ENCODE measurements at places on chromosomes 16 and 17. TPM values are rescaled to one million over a fixed set of nuclear protein-coding genes. Genes with fewer than 3 reads are reported as not detected.

DNA sequence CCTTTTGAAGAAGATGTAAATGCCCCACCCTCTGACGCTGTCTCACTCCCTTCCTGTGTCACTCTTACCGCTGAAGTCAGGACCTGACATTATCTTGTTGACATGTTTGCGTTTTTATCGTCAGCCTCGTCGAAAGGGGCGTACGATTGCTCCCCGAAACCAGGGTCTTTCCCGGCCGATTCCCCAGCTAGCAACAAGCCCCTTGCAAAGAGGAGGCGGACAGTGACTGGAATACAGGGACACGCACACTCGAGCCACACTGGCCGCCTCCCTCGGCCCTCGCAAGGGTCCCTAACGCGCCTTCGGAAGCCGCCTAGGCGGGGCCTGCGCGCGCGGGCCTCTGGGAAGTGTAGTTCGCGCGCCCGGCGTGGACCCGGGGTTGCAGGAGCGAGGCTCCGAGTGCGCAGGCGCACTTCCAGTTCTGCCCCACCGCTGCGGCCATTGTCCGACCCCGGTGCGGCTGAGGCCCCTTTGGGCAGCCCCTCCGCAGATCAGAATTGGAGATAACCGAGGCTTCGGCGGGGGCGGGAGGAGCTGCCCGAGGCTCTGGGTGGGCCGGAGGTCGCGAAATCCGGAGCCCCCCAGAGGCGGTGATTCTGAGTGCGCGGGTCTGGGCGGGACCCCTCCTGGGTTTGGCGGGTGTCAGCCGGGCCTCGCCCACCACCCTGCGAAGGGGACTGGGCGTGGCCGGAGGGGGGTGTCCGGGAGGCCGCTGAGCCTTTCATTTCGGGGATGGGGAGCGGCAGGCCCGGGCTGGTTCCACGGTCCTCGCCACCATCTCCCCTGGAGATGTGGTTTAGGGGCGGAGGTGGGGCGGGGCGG is at the start of gene ZFP90:
ZFP90 (plus strand) TSS at position 412 of the 822 bp plus-strand sequence. CDS start 502 bp downstream, outside the sequence.
- DNase-seq, result peak; percentile 92
- peaks cover under 1% of the 10 kb centered on the region for H3K36me3 ChIP-seq
- H3K27ac ChIP-seq, result peak within 1 kb of the TSS; percentile 89

DNA sequence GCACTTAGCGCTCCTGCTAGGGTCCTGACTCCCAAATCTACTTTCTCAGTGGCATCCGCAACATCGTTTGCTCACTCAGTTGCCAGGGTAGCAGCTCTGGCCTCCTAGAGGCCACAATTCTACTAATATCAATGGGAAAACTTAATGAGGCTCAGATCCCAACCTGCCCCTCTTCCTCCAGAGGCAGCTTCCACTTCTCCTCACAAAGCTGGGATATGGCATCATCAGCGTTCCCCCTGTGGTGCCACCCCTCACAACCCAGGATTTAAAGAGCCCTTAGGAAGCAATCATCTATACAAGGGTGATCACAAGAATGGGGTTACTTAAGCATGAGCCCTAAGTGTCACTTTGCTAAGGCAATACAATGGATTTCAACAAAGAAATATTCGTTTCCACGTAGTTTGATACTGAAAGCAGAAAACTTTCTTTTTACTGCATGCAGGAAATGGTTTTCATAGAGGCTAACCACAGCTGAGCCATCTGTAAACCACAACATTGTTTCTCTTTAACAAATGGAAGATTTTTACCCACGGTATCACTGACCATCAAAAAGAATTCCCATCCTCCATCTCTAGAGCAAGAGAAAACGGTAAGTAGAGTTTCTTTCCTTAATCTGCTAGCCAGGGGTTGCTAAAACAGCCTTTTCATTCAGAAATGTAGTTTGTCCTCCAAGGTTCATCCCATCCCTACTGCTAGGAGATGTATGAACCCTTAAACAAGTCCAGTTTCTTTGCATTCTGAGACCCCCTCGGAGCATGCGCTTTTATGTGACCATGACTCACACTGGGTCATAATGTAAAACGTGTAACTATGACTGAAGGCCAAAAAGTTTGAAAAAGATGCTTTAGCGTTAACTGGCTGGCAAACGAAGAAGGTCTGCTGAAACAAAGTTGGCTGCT is 68.3 kb upstream of the BCAR1 start:
- no peak overlapping the region for H3K4me3 ChIP-seq
- H3K4me1 ChIP-seq, result peaks cover 3% of the 10 kb centered on the region
- no peak overlapping the region for H3K27ac ChIP-seq
- DNase-seq, result no peak
- no peaks in the 10 kb centered on the region for H3K36me3 ChIP-seq

GRCh38 chr17:44247876-44248736 is 19.8 kb downstream of the SLC4A1 start:
- peaks cover 25% of the 10 kb centered on the region for H3K4me1 ChIP-seq
- no peak overlapping the region for H3K4me3 ChIP-seq
- H3K27ac ChIP-seq, result no peak overlapping the region
- H3K36me3 ChIP-seq, result no peaks in the 10 kb centered on the region
- no peak for DNase-seq
- no peaks in the 10 kb centered on the region for H3K27me3 ChIP-seq

- H3K4me1 ChIP-seq, result no peaks in the 10 kb centered on the region
- no peaks in the 10 kb centered on the region for H3K27me3 ChIP-seq
- no peaks in the 10 kb centered on the region for H3K36me3 ChIP-seq
- no peak for DNase-seq
- H3K27ac ChIP-seq, result no peak overlapping the region
These were observed 531.7 kb downstream of the NPIPA7 start for GRCh38 chr16:16910666-16911065.

- no peak overlapping the region for H3K4me3 ChIP-seq
- no peaks in the 10 kb centered on the region for H3K36me3 ChIP-seq
- H3K27ac ChIP-seq, result no peak overlapping the region
- DNase-seq, result peak; percentile 82
These were observed 9.5 kb downstream of the TBX21 start for GRCh38 chr17:47742319-47743181.

GRCh38 chr16:72836985-72837384 is 210.9 kb downstream of the ZFHX3 start:
- H3K36me3 ChIP-seq, result no peaks in the 10 kb centered on the region
- H3K4me1 ChIP-seq, result peaks cover 11% of the 10 kb centered on the region
- no peak for DNase-seq
- no peak overlapping the region for H3K27ac ChIP-seq
- no peaks in the 10 kb centered on the region for H3K27me3 ChIP-seq

DNA sequence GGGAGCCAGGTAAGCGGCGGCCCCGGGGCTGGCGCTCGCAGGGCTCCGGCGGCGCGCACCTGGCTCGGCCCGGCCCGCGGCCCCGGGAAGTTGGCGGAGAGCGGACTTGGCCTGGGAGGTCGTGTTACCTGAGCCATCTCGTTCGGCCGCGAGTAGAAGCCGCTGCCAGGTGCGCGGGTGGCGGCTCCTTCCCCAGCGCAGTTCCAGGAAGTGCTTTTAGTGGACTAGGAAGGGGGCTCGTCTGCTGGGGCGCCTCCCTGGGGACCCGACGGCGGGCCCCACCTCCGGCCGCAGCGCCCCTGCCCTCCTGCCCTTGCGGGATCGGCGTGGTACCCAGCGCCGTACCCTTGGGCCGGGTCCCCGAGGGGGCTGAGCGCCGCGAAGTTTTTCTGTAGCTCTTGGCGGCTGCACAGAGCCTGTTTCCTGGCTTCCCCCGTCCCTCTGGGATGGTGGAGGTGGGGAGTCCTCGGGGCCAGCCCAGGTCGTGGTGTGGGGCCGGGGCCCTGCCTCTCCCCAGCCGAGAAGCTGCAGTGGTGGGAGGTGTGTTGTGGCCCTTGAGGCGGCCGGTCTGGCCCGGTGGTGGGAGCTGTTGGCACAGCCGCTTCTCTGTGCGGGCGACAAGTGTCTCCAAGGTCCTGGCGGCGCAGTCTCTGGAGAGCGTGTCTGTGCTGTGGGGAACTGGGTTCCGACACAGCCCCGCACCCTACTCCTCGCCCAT is 96.9 kb downstream of the RAB11FIP4 start:
- peak; percentile 86 for DNase-seq
- no peaks in the 10 kb centered on the region for H3K27me3 ChIP-seq
- H3K27ac ChIP-seq, result peak overlapping the region; percentile 83
- no peaks in the 10 kb centered on the region for H3K36me3 ChIP-seq

DNA sequence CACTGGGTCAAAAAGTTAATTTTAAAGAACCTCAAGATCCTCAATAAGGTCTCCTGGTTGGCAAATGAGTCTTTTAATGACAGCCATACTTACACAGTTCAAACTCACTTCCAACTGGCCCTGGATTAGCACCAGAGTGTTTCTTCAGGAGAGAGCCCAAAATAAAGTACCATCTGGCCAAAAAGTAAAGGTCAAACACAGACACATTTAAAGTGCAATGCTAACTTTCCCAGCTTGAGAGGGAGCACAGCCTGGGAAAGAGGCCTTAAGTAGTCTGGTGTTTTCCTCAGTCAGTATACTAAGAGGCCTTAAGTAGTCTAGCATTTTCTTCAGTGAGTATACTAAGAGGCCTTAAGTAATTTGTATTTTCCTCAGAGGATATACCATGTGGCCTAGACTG is 46.6 kb upstream of the ERN1 start:
- peaks cover 30% of the 10 kb centered on the region for H3K4me1 ChIP-seq
- peak overlapping the region; percentile 81 for H3K27ac ChIP-seq
- peaks cover 6% of the 10 kb centered on the region for H3K36me3 ChIP-seq
- H3K4me3 ChIP-seq, result no peak overlapping the region
- H3K27me3 ChIP-seq, result no peaks in the 10 kb centered on the region

- no peaks in the 10 kb centered on the region for H3K4me1 ChIP-seq
- no peaks in the 10 kb centered on the region for H3K27me3 ChIP-seq
- H3K4me3 ChIP-seq, result no peak overlapping the region
- H3K27ac ChIP-seq, result no peak overlapping the region
- no peaks in the 10 kb centered on the region for H3K36me3 ChIP-seq
- DNase-seq, result no peak
These were observed 367.6 kb downstream of the C16orf95 start for GRCh38 chr16:86949630-86950029.

GRCh38 chr17:5304636-5305035 is 22.6 kb downstream of the RABEP1 start:
- no peak for DNase-seq
- H3K27me3 ChIP-seq, result no peaks in the 10 kb centered on the region
- no peak overlapping the region for H3K4me3 ChIP-seq
- H3K36me3 ChIP-seq, result peaks cover 6% of the 10 kb centered on the region

DNA sequence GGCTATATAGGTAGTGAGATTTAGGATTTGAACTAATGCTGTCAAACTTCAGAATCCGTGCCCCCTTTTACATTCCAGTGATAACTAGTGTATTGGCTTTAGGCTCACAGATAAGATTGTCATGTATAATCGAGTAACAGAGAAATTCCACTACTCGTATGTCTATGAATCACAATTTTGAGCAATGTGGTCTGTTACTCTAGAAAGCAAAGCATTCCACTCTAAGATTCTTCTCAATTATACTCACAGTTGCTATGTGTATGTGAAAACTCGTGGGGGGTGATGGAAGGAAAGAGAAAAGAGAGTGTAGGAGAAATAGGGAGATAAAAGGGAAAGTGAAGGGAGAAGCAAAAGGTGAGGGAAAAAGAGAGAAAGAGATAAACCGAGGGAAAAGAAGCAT is 1175.1 kb upstream of the GOT2 start:
- H3K27me3 ChIP-seq, result no peaks in the 10 kb centered on the region
- no peak overlapping the region for H3K4me3 ChIP-seq
- no peaks in the 10 kb centered on the region for H3K36me3 ChIP-seq
- no peak for DNase-seq

DNA sequence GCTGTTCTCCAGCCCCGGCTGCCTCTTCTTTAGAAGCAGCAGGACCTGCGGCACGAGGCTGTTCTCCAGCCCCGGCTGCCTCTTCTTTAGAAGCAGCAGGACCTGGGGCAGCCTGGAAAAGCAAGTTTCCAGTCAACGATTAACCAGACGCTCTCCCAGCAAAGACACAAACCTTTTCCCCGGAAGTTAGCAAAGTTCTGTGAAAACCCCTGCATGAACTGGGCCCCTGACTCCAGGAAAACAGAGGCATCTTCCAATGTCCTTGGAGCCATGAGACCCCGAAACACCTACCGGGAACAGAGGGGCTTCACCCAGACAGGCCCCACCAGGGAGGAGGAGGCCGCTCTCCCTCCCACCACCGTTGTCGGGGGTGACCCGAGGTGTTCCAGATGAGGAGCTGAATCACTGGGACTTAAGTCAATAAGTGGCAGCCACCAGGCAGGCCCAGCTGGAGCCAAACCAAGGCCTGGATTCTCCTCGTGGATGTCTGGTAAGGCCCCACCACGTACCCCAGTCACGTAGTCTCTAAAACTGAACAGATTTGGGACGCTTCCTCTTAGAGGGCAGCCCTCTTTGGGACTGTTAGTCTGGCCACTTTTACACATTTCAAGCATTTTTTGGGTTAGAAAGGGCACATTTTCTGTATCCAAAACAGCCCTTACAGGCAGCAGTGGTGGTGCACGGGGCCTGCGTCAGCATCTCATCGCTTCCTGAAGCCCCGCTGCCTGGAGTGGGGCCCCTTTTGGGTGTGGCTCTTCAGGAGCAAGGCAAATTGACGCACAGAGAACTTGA is at the start of gene RPH3AL:
RPH3AL (minus strand) TSS at position 387 of the 792 bp plus-strand sequence. CDS start 25,264 bp downstream, outside the sequence.
- no peak within 1 kb of the TSS for H3K4me3 ChIP-seq
- peaks cover 79% of the 10 kb centered on the region for H3K4me1 ChIP-seq
- H3K36me3 ChIP-seq, result no peaks in the 10 kb centered on the region
- H3K27me3 ChIP-seq, result no peaks in the 10 kb centered on the region
- peak within 1 kb of the TSS; percentile 86 for H3K27ac ChIP-seq
- DNase-seq, result peak; percentile 89

GRCh38 chr16:79500286-79500685 is 100.3 kb downstream of the MAF start:
- H3K4me1 ChIP-seq, result peaks cover 7% of the 10 kb centered on the region
- no peak overlapping the region for H3K27ac ChIP-seq
- no peaks in the 10 kb centered on the region for H3K27me3 ChIP-seq

MPV17L gene
- 7.6 TPM for total RNA-seq

MLX gene
- 81.9 TPM for total RNA-seq

RAMP2 gene
- 48.8 TPM for total RNA-seq

SAMD14 gene
- total RNA-seq, result 11.5 TPM

CCL2 gene
- total RNA-seq, result 18.6 TPM

ABCC11 gene
- not detected for total RNA-seq

All from upper lobe of left lung (tissue), 6 donors.